ENCODE measurements at places on chromosomes 3 and 15.

GRCh38 chr3:100869787-100870186 lies 123.4 kb downstream of the ABI3BP start:
- DNase-seq: peak; percentile 77

DNA sequence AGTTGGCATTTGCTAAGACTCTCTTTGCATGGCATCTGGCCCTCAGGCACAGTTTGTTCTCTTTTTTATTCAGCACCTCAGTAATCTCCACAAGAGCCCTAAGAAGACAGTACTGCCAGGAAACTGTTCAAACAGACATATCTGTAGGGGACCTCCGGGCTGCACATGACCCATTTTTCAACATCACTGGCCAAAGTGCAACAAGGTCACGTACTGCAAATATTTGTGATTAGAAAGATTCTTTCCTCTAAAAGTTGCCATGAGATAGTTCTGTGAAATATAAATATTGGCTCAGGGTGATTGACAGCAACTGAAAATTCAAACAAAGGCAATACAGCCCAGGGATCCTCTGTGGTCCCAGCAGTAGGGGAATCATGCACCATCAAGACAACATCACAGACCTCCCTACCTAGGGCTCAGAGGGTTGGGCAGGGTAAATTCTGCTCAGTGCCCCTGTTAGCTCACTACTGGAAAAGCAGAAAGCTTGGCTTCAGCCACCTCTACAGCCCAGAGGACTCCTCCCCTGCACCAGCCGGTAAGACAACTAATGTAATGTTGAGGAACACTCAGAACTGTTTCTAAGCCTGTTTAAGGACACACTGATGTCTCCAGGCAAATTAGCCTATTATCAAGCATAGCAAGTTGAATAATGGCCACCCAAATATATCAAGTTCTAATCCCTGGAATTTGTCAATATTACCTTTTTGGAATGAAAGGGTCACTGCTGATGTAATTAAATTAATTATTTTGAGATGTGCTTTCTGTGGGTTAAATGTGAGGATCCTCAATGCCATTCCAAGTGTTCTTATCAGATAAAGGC lies 117.4 kb upstream of the LPP start:
- DNase-seq: no peak

DNA sequence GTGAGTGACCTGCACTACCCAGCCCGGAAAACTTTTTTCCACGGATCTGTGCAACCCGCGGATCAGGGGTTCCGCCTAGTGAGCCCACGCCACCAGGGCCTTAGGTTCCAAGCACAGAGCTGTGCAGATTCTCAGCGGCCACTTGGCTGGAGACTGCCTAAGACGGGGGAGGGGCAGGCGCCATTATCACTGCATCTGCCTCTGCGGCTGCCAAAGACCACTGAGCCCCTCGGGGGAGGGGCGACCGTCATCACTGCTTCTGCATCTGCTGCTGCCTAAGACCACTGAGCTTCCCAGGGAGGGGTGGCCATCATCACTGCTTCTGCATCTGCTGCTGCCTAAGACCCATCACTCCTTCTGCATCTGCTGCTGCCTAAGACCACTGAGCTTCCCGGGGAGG lies 460.2 kb downstream of the OCA2 start:
- no peak for DNase-seq

GRCh38 chr3:183272791-183273190 lies 19.7 kb downstream of the B3GNT5 start:
- DNase-seq: no peak

- DNase-seq: peak; percentile 72
These were observed at the start of gene PLCH1 for GRCh38 chr3:155744626-155745324. PLCH1 (minus strand) TSS chr3:155745071; CDS start chr3:155704224, 40,847 bp downstream.

DNA sequence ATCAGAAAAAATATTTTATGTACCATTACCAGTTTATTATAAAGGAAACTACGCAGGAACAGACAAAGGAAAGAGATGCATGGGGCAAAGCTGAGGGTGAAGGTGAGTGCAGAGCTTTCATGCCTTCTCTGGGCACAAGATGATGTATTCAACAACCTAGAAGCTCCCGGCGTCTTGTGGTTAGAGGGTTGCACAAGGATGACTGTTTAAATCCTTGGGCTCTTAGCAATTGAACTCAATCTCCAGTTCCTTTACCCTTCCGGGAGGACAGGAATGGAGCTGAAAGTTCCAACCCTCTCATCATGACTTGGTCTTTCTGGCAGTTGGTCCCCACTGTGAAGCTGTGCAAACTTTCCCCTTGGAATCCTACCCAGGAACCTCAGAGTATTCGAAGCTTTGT lies 542.0 kb downstream of the EPHA3 start:
- no peak for DNase-seq

DNA sequence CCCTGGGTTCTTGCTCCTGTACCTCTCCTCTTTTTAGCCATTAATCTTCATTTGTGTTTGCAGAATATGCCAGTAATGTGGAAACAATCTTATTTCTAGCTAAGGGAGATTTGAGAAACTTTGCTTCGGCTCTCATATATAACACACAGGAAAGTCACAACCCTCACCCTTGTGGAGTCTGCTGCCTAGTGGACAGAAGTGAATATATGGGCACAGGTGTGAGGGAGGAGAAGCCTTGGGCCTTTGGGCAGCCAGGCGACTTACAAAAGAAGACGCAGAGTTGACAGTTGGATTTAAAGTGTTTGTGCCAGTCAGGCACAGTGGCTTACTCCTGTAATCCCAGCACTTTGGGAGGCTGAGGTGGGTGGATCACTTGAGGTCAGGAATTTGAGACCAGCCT lies 181.8 kb upstream of the TBL1XR1 start:
- DNase-seq: no peak

DNA sequence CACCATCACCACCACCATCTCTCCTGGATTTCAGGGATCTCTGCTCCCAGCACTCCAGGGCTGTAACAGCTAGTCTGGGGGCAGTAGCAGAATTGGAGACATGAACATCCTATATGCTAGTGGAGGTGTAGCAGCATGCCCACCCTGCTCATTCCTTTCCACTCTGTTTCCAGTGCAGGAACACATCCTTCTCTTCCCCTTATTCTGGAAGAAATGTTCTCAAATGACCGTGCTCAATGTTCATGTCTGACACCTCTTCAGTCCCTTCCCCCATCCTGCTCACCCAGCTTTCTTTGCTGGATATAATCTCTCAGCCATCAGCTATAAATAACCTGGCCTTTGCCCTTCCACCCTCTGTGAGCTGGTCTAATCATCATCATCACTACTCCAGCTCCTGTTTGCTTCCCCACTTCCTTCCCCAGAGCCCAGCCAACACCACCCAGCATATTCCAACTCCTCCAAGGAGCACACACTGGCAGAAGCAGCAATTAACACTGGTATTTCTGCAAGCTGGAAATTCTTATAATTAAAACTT lies 31.1 kb downstream of the DCLK3 start:
- DNase-seq: no peak

GRCh38 chr3:126979046-126979628 lies 3.8 kb upstream of the PLXNA1 start:
- no peak for DNase-seq

DNA sequence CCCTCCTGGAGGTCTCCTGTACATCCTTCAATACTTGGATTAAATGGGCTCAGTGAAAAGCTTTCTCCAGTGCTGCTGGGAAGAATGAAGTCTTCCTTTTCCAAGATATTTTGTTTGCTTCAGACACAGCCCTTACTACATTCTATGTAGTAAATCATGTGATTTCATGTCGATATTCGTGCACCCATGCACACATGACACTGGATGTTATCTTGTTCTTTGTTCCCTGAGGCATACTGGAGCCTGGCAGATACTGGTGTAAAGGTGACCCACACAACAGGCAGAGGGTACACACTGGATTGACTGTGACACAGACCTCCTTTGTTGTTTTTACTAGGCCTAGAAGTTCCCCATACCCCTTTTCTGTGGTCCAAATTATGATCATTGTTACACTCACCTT lies 40.3 kb upstream of the ATP2C1 start:
- DNase-seq: no peak

DNA sequence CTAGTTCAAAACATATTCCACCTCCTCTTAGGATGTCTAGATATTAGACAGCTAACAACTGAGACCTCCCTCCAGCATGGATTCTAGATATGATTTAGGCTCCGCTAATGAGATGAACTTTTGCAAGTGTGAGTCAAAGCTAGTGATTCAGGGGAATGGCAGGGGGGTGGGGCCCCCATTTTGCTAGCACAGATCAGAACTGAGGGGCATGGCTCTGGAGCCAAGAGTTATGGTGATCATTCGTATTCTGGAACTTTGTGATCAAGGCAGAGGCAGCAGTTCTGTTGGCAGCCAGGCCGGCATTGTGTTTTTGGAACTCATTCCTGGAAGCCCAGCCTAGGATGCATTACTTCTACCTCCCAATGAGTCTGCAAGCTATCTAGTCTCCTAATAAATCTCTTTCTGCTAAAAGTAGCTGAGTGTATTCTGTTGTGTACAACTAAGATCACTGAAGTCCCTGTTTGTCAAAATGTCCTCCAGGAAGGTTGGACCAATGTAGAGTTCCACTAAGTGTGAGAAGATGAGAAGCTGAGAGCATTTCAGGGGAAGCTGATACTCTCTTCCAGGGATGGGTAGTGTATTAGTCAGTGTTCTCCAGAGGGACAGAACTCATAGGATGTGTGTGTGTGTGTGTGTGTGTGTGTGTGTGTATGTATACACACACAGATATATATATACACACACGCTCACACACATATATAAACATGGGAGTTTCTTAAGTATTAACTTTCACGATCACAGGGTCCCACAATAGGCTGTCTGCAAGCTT lies 312.7 kb downstream of the TLE3 start:
- peak; percentile 71 for DNase-seq

DNA sequence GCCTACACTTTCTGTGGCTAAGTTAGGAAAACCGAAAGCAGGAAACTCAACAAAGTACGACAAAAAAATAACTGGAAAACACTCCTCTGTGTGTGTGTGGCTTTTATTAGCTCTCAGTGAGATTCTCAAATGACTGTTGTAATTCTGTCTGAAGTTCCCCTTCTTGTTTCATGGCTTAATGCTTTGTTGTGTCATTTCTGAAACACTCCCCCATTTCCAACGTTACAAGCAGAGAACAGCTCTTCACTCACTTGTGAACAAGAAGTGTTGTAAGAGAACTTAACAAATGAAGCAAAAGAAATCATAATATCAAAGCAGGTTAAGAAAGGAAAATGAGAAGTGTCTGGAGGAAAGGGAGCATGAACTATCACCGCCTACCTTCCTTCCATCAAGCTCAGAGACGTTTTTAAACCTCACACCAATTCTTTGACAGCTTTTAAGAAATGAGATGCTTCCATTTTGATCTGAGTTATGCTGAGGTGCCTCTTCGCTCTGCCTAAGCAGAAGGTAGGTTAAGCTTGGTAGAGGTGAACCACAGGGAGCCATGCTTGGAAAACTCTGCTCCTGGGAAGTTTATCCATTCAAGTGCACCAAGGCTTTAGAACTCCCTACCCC lies 12.4 kb upstream of the SEC62 start:
- no peak for DNase-seq

DNA sequence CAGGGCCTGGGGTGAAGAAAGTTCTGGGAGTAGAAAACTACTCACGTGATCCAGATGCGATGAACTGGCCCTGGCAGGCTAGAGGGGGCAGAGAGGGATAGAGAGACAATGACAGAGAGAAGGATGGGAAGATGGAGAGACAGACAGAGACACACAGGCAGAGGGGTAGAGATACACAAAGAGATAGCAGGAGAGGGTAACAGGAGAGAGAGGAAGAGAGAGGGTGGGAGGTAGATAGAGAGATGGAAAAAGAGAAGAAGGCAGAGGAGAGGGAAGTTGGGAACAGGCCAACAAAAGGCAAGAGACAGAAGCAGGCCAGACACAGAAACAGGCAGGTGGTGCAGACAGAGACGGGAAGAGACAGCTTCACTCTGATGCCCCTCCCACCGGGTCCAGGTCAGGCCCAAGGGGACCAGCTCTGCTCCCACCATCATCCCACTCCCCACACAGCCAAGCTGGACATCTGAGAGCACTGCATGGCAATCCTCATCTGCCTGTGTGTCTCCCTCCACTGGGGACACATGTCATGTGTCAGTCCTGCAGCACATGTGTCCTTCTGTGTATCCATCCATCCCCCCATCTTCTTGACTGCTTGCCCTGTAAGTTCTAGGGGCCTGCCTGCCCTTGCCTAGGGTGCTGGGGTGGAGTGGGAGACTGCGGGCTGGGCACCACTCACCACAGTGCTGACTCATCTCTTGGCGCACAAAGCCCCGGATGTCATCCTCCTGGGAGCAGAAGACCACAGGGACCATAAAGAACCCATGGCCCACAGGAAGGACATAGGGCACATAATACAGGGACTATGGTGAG lies 2.2 kb upstream of the UCN2 start:
- peak; percentile 86 for DNase-seq

- DNase-seq: no peak
These were observed 309.8 kb downstream of the OXSM start for GRCh38 chr3:26099692-26100091.

DNA sequence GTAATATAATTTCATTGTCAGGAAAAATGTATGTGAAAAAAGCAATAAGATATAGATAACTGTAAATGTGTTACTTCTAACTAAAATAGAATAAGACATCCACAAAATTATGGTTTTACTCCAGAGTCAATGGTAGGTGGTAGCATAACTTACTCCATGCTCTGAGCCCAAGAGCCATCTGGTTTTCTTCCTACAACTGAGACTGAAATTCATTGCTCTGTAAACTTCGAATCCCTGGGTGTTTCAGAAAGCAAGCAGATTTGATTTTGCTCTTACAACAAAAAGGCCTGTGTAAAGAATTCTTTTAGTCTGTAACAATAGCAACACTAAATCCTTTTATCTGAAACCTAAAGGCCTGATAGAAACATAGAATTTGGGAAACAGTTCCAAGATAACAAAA lies 805.9 kb downstream of the AGBL1 start:
- no peak for DNase-seq

GRCh38 chr15:75090388-75090734 lies 67.0 kb downstream of the PPCDC start:
- no peak for DNase-seq

- peak; percentile 74 for DNase-seq
These were observed 16.9 kb upstream of the LRRC31 start for GRCh38 chr3:169886671-169887070.

GRCh38 chr15:92082006-92082843 lies 228.7 kb downstream of the SLCO3A1 start:
- DNase-seq: peak; percentile 80

DNA sequence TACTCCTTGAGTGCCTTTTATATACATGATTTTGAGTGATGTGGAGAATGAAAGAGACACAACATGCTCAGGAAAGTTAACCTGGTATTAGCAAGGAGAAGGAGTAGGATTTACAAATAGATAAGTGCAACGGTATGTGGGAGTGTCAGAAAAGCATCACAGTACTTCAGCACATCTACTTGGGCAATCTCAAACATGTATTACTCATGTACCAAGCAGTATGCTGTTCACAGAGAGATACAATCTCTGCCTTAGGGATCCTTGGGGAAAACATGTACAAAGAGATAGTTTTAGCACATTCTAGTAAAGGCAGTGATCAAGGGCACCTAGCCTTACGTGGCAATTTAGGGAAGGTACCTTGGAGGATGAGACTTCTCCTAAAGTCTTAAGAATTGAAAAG lies 146.5 kb downstream of the FILIP1L start:
- peak; percentile 72 for DNase-seq
